C1 segment of cervical spinal cord (tissue), 14 donors: ENCODE measurements at places on chromosomes 13 and 19.

- DNase-seq, result no peak
Observed at GRCh38 chr13:114155320-114155719, 22.9 kb upstream of the RASA3 start.

DNA sequence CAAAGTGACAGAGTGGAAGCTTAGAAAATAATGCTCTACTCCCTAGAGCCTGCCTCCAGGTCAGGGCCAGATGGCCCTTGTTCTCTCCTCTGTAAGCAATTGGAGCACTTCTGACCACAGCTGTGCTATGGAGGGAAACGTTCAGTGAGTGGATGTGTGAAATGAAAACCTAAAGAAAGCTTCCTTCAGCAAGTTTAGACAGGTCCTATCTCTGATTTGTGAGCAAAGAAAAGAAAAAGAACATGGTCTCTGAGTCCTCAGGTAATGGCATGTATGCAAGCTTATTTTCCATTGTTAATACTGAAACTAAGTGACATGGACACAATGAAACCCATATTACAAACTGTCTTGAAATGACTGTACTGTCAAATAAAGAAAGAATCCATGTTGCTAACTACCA, 1486.8 kb downstream of the EFNB2 start:
- DNase-seq, result no peak

GRCh38 chr19:718991-719512, 10.3 kb downstream of the PALM start:
- peak; percentile 14 for DNase-seq

GRCh38 chr19:48689449-48689848, 6.3 kb upstream of the FUT2 start:
- peak; percentile 81 for DNase-seq

GRCh38 chr13:38228322-38228721, 121.3 kb upstream of the UFM1 start:
- DNase-seq, result no peak
